ENCODE measurements at places on chromosomes 5 and 9. TPM values are rescaled to one million over a fixed set of nuclear protein-coding genes. Genes with fewer than 3 reads are reported as not detected.

DNA sequence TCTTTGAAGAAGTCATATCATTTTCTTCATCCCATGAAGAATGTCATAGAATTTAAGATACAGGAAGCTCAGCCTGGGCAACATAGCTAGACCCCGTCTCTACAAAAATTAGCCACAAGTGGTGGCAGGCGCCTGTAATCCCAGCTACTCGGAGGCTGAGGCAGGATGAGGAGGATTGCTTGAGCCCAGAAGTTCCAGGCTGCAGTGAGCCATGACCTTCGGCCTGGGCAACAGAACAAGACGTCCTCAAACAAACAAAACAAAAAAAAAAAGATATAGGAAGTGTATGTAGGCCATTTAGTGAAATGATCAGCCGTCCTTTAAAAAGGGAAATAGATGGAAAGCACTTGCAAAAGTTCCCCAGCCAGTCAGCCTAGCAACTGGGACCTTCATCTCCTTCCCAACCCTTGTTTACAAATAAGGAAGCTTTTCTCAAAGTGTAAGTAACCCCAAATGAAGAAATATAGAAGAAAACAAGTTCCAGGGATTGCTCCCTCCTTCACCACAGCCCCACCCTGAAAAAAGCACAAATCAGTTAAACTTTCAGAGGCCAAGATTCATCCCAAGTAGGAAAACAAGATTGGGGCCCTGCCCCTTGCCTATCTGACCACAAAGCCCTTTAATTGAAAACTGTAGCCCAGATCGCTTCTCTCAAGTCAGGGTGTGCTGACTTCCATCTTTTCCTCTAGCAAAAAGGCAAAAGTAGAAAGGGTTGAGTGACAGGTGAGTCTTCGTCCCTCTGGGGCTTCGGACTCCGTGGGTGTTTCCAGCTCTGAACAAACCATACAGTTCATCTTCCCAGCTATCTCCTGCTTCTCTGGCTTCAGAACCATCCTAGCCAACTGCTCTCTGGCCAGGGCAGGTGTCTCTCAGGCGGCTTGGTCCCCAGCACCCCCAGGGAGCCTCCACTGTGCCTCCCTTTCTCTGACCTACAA, 1.2 kb downstream of the SLC31A2 start:
- no peak for DNase-seq

DNA sequence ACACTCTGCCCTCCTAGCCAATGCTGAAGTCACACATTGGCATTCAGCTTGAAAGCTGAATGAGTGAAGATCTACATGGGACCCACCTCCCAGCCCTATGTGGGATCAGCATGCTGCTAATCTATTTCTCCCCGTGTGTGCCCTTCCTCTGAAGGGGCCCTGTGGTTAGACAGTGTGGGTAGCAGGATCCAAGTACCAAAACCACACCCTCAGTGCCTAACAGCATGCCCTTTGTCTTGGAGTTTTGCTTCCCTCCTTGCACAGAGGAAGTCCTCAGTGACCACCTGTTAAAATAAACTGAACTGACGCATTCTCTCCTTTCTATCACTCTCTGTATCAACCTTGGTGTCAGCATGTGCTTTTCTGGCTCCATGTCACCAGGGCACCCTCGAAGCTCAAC, 25.0 kb downstream of the SH3TC2 start:
- DNase-seq, result peak; percentile 23

GRCh38 chr9:8234316-8234715, 434.7 kb upstream of the DMAC1 start:
- no peak for DNase-seq

- no peak for DNase-seq
Measured at GRCh38 chr5:7376871-7377270, 19.1 kb upstream of the ADCY2 start.

DNA sequence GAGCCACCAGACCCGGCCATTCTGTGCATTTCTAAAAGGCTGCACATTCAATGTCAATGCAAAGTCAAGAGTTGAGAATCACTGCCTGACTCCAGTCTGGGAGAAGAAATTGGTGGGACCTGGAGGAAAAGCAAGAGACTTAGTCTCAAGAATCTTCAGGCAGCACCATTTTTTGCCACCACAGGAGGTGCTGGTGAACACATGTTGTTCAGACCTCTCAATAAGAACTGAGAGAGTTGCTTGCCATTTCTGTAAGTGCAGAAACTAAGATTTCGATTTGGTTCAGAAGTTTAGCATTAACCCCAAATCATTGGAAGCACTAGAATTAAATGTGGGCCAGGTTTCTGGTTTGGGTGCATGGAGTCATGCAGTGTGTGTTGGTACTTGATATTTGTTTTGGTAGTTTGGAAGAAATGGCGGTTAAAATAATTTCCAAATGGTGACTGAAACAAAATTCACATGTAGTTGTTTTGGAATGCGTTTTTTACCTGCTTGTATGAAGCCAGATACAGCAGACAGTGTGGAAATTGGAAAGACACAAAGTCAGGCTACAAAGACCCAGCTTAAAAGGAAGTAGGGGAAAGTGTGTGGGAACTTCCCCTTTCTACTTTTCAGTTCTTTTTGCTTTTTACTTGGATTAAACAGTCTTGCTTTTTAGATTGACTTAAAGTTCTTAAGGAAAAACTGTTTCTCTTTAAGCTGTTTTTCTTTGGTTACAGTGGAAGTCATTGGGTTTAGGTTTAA, 20.4 kb downstream of the PDE8B start:
- DNase-seq, result no peak

GRCh38 chr5:149206524-149207141, 65.0 kb upstream of the AFAP1L1 start:
- DNase-seq, result no peak

DNA sequence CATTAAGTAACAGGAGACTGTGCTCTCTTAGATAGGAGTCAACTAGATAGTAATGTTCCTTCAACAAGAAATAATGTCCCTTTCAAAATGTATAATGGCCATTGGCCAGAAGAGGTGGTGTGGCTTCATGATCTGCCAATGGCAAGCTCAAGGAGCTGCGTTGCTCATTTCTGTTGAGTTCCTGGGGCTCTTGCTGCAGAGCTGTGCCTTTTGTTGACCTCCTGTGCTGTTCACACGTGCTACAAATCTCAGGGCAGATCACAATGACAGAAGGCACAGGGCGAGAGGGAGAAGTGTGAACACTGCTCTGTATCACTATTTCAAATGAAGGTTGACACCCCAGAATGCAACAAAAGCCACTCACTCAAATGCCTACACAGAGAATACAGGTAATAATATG, 16.0 kb upstream of the TBC1D2 start:
- DNase-seq, result no peak

DNA sequence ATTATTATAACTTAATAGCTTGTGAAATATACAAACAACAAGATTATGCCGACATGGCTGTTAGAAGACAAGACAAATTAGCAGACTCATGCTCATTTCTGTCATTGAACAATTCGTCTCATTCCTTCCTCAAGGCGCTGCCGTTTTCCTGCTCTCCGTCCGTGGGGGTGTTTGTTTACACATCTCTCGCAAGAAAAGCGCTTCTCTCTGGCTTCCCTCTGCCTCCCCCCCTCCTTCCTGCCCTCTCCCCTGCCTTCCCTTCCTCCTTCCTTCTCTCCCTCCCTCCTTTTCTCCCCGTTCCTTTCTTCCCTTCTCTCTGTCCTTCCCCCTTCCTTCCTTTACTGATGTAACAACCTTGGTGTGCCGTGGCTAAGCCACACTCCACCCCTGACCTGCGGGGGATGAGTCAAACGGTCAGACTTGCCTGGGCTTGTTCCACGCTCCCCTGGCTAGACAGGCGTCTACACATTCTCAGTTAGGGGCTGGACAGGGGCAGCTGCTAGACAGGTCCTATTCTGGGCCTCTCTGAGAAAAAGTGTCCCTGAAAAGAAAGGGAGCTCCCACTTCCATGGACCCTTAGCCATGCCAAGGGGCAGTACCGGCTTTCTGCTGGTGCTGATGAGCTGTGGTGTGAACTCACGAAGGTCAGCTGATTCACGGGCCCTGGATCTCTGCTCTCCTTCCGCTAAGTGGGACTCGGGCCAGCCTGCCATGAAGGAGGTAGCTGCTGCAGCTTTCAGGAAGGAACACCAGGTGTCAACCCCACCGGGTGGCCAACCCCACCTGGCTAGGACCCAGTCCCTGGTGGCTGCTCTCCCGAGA, 32.0 kb upstream of the SPTLC1 start:
- DNase-seq, result peak; percentile 30

GRCh38 chr5:90483206-90483605, 8.5 kb downstream of the POLR3G start:
- DNase-seq, result no peak

DNA sequence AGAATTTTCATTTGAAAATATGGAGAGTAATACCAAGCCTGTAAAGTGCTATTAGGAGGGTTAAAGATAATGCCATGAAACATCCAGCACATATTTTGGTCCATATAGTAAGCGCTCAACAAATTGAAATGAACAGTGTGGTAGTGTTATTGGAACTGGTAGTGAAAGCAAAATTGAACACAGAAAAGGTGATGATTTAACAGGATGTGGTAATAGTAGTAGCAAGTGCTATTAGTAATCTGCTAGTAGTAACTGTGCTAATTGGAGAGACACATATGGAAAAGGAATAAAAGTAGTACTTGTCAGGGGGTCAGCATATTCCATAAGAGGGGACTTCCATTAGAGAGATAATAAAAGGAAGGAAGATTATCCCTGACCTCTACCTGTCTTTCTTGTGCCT, 187.3 kb downstream of the HTR1A start:
- no peak for DNase-seq

DNA sequence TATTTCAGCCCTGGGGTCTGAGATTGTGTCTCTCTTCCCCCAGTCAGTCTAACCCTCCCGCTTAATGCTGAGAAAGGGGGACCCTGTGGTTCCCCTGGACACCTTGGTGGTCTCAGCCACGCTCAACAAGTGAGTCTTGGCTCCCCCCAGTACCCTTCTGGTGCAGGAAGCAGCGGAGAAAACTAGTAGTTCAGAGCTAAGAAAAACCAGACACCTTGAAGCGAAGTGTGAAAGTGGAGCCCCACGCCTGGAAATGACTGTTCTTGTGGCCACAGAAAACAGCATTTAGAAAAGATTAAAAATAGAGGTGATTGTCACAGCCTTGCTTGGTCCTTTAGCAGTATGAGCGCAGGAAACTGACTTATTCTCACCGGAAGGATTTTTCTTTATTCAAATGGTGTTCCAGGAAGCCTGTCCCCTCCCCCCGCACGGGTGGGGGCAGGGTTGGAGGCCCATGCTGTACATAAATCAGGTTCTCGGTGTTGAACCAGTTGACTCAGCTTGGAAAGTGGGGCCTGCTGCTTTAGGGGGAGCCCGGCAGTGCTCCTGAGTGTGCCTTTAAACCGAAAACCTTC, 8.1 kb downstream of the ARPC5L start:
- peak; percentile 96 for DNase-seq

- no peak for DNase-seq
Measured at GRCh38 chr9:71793386-71794105, 25.2 kb upstream of the CEMIP2 start.

DNA sequence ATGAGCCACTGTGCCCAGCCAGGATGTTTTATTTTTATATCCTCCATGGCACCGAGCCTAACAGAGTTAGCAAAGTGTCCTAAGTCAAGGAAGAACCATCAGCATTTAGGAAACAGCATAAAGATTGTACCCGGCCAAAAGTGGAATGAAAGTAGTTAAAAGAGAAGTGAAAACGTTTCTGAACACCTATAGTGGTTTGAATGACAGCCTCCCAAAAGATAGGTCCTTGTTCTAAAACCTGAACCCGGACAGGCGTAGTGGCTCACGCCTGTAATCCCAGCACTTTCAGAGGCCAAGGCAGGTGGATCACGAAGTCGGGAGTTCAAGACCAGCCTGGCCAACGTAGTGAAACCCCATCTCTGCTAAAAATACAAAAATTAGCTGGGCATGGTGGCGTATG, 37.4 kb downstream of the ZFAND5 start:
- DNase-seq, result no peak

DNA sequence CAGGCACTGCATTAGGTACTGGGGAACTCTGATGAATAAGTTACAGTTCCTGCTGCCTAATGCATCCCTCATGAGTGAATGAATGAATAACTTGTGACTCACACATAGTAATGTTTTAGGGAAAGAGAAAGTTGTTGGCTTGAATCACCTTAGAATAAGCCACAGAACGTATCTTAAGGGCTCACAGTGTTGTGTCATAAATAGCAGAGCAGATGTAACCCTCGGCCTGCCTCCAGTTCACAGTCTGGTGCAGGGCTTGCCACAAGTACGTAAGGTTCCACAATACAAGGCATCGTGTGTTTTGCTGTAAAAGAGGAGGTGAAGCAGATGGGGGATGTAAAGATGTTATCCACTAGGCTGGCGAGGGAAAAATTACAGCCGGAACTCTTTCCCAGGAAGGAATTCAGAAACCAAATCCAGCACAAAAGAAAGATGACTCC, 218.7 kb downstream of the TRPM3 start:
- no peak for DNase-seq

- DNase-seq, result no peak
Measured at GRCh38 chr5:84709075-84709474, 324.4 kb upstream of the EDIL3 start.

GRCh38 chr9:72929542-72929941, 23.3 kb downstream of the ALDH1A1 start:
- no peak for DNase-seq

- no peak for DNase-seq
Measured at GRCh38 chr9:115498303-115498702, 380.3 kb upstream of the TNC start.

GRCh38 chr5:122430319-122430586, 118.2 kb downstream of the SNCAIP start:
- DNase-seq, result no peak

DNA sequence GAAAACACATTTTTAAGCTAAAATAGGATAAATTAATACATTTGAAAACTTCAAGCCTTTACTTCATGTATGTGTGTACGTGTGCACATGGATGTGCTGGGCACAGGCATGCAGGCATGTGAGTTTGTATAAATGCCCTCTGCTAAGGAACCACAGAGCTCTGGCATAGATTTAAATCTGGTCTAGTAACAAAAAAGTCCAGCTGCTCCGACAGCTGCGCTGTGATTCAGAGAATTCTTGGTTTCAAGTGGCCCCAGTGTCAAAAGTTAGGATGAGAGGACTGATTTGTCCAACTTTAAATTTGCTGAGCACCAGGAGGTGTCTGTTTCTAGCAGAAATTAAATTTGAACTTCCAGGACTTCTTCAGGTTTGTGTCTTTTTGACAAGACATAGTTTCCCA, 203.7 kb upstream of the TUT7 start:
- DNase-seq, result no peak

The ORM2 gene
- total RNA-seq, result not detected

The TMEM215 gene
- total RNA-seq, result not detected

The RASGRF2 gene
- 8.6 TPM for total RNA-seq

The KIAA0825 gene
- total RNA-seq, result 0.69 TPM

The SMIM33 gene
- total RNA-seq, result 1.5 TPM

The HRCT1 gene
- not detected for total RNA-seq

The SLC9A3 gene
- total RNA-seq, result 1.8 TPM

The NLN gene
- total RNA-seq, result 22.7 TPM

The MYOZ3 gene
- total RNA-seq, result 0.21 TPM

The CYLC2 gene
- not detected for total RNA-seq

The WDR38 gene
- not detected for total RNA-seq

All from activated CD4-positive, alpha-beta memory T cell treated with anti-CD3 and anti-CD28 coated beads for 36 hours (primary cell).